Psoas muscle (tissue), 8 donors: ENCODE measurements at places on chromosomes 12 and 14. TPM values are rescaled to one million over a fixed set of nuclear protein-coding genes. Genes with fewer than 3 reads are reported as not detected.
A peak's percentile ranks its signal among the peaks of the same experiment; 100 is the strongest.

Gene RDH11
- total RNA-seq = 8.5 TPM

Gene CMTM5
- not detected for total RNA-seq

Gene NTS
- not detected for total RNA-seq

Gene FAM90A1
- not detected for total RNA-seq

Gene CELA1
- not detected for total RNA-seq

Gene ZNF140
- total RNA-seq = 9.8 TPM

DNA sequence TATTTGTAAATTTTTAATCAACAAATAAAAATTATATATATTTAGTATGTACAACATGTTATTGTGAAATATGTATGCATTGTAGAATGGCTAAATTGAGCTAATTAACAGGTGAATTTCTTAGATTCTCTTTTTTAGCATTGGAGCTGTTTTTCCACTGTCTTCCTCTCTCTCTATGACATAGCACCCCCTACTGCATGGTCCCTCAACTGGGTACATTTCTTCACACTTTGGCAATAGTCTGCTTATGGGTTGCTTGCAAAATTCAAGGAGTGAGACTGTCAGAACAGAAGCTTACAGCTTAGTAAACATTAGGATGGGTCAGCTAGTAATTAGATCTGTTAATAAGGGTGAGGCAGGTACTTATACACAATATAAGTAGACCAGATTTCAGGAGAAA, 658.5 kb upstream of the MGAT4C start:
- DNase-seq = no peak
- H3K27me3 ChIP-seq = no peaks in the 10 kb centered on the region
- H3K4me1 ChIP-seq = no peaks in the 10 kb centered on the region
- no peak overlapping the region for H3K27ac ChIP-seq

DNA sequence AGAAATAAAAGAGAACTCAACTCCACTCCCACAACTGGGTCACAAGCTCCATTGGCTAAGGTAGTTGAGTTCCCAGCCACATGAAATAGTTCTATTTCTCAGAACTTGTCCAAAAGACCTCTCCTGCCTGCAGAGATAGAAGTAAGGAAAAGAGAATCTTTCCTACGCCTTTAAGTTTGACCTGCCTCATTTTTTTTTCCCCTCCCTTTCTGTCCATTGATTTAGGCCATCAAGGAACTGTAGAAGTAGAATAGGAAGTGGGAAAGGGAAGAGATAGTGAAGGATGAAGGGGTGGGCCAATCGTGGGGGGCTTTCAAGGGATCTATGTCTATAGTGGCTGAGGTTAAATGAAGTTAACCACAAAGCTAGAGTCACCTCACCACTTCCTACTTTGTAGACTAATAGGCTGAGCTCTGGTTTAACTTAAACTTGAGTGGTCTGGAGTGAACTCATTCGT, 13.9 kb upstream of the NUDT4 start:
- no peak overlapping the region for H3K4me3 ChIP-seq
- no peak for DNase-seq
- no peaks in the 10 kb centered on the region for H3K27me3 ChIP-seq
- no peaks in the 10 kb centered on the region for H3K36me3 ChIP-seq
- peaks cover 51% of the 10 kb centered on the region for H3K4me1 ChIP-seq

GRCh38 chr12:47321436-47321835, 241.7 kb upstream of the AMIGO2 start:
- H3K4me1 ChIP-seq = peaks cover 8% of the 10 kb centered on the region
- H3K27ac ChIP-seq = no peak overlapping the region
- no peaks in the 10 kb centered on the region for H3K36me3 ChIP-seq
- no peak overlapping the region for H3K4me3 ChIP-seq
- H3K27me3 ChIP-seq = no peaks in the 10 kb centered on the region

- DNase-seq = no peak
- no peaks in the 10 kb centered on the region for H3K4me1 ChIP-seq
- no peak overlapping the region for H3K27ac ChIP-seq
- no peaks in the 10 kb centered on the region for H3K27me3 ChIP-seq
Observed at GRCh38 chr12:27915021-27915420, 57.5 kb downstream of the PTHLH start.

DNA sequence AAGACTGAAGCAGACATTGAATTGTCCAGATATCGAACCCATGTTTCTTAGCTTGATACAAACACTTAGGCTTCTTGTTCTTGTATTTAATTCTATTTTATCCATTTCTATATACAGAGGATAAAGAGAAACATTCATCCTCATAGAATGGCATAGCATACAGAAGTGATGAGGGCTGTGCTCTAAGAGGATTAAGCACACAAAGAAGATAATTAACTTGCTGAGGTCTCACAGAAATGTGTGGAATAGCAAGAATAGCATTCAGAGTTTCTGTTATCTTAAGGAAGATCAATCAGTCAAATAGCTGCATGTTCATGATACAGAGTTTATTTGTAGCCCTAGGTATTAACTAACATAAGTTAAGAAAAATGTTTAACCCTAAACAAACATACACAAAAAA, 27.3 kb upstream of the STRAP start:
- H3K36me3 ChIP-seq = no peaks in the 10 kb centered on the region
- no peaks in the 10 kb centered on the region for H3K27me3 ChIP-seq
- H3K4me3 ChIP-seq = no peak overlapping the region
- H3K4me1 ChIP-seq = peaks cover 7% of the 10 kb centered on the region
- no peak overlapping the region for H3K27ac ChIP-seq

DNA sequence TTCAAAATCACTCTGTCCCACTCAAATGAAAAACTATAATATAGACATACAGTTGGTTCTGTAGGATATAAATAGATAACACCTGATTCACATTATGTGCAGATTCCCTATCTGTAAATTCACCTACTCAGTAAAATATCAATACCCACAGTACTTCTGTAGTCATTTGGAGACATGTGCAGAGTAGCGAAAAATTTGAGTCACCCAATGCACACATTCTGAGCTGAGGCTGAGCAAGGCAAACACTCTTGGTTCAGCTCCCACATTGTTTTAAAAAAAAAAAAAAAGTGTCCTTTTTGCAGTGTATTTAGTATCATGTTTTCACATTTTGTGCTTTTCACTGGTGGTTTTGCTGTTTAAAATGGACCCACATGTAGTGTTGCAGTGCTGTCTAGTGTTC, 27.3 kb upstream of the BBS10 start:
- no peaks in the 10 kb centered on the region for H3K4me1 ChIP-seq
- no peak overlapping the region for H3K27ac ChIP-seq
- H3K4me3 ChIP-seq = no peak overlapping the region
- peaks cover 99% of the 10 kb centered on the region for H3K36me3 ChIP-seq

DNA sequence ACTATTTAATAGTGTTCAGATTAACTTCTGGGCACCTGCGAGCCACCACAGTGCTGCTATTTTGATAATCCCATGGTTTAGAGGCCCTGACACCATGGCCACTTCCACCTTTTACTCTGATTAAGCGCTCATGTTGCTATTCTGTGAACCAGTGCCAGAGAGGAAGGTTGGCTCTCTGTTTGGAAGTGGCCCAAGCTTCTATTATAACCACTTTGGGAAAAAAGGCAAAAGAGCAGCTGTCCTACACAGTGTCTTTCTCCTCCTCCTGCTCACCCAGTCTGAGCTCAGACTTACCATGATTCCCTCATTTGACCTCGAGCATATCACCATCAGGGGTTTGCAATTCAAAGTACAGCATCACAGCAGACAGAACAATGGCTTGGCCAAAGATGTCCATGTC, 23.3 kb downstream of the DYRK2 start:
- no peaks in the 10 kb centered on the region for H3K27me3 ChIP-seq
- H3K4me1 ChIP-seq = peaks cover 18% of the 10 kb centered on the region

DNA sequence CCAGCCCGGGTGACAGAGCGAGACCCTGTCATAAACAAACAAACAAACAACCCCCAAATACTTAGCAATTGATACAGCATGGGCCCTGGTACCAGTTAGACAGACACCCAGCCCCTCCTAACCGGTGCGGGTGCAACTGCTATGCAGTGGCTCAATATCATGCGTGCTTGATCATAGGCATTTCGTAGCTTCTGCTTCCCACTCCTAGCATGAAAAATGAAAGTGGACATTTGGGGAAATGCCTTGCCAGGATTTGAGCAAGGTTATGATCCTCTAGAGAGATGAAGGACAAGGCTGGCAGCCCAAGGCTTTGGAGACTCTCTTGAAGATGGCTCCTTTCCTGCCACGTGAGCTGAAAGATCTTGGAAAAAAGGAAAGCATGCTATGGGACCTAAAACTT, 13.7 kb downstream of the FGF6 start:
- no peaks in the 10 kb centered on the region for H3K36me3 ChIP-seq
- no peak overlapping the region for H3K27ac ChIP-seq
- no peak for DNase-seq

DNA sequence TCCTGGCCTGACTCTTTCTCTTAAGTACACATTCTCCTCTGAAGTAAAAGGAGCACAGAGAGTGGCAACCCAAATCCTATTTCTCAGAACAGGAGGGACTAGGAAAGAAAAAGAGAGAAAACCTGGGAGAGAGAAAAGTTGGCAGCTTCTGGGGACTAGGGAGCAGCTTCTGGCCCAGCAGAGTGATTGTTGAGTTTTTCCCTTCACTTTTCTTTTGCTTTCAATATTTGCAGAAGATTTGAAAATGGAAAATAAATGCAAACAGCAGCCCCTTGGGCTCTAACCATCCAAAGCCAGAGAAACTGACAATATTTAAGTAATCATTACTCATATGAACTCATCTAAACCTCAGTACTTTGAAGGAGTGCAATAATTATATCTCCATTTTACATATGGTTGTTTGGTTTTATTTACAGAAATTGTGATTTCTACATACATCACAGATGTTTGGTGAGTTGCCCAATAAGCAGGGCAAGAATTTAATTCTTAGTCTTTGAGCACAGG, 28.8 kb upstream of the IGF1 start:
- no peak overlapping the region for H3K4me3 ChIP-seq
- H3K4me1 ChIP-seq = no peaks in the 10 kb centered on the region
- H3K27me3 ChIP-seq = no peaks in the 10 kb centered on the region
- no peak for DNase-seq
- H3K36me3 ChIP-seq = no peaks in the 10 kb centered on the region

DNA sequence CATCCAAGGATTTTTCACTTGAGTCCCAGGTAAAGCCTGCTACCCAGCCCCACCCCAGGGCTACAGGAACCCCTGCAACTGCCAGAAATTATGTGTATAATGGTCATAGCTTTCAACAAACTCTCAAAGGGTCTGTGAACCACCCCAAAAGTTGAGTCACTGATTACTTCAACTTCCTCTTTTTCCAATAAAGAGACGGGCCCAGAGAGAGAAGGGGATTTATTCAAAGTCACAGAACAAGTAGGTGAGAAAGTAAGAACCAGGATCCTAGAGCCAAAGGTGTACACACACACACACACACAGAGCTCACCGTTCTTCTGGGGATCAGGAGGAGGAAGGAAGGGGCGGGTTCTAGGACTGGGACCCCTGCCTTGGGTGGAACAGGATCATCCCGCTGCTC, 4.8 kb upstream of the ITPK1 start:
- H3K27ac ChIP-seq = no peak overlapping the region
- no peaks in the 10 kb centered on the region for H3K36me3 ChIP-seq
- H3K4me3 ChIP-seq = no peak overlapping the region
- no peaks in the 10 kb centered on the region for H3K27me3 ChIP-seq
- H3K4me1 ChIP-seq = no peaks in the 10 kb centered on the region

GRCh38 chr14:51704545-51704944, 52.8 kb downstream of the FRMD6 start:
- DNase-seq = no peak
- H3K36me3 ChIP-seq = peaks cover 12% of the 10 kb centered on the region
- no peaks in the 10 kb centered on the region for H3K4me1 ChIP-seq

DNA sequence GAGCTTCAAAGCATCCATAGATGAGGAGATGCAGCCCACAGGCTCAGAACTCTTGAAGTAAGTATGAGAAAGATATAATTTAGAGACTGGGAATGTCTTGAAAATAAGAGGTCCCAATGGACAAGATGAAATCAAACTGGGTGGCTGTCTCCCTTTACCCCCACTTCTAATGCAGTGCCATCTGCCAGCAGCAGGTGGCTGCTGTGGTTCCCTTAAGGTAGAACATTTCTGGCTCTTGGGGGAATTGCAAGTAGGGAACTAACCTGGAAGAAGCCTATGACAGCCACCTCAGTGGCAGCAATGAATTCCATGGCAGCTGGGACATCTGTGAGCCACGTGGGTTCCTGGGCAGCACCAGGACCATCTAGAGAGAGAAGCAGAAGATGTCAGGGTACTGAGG, 648 bp downstream of the ERP27 start:
- no peak overlapping the region for H3K4me3 ChIP-seq
- H3K27me3 ChIP-seq = no peaks in the 10 kb centered on the region

GRCh38 chr12:94289461-94290312, 141.3 kb downstream of the PLXNC1 start:
- H3K4me1 ChIP-seq = peaks cover 9% of the 10 kb centered on the region
- no peaks in the 10 kb centered on the region for H3K36me3 ChIP-seq
- H3K27ac ChIP-seq = peak overlapping the region; percentile 43

- no peaks in the 10 kb centered on the region for H3K36me3 ChIP-seq
- peaks cover 1% of the 10 kb centered on the region for H3K27me3 ChIP-seq
- no peak for DNase-seq
- H3K4me3 ChIP-seq = no peak overlapping the region
- H3K27ac ChIP-seq = no peak overlapping the region
Observed at GRCh38 chr12:6770600-6770999, 1.7 kb upstream of the LAG3 start.

- no peak overlapping the region for H3K4me3 ChIP-seq
- H3K27ac ChIP-seq = no peak overlapping the region
- no peaks in the 10 kb centered on the region for H3K27me3 ChIP-seq
- DNase-seq = no peak
- no peaks in the 10 kb centered on the region for H3K36me3 ChIP-seq
Observed at GRCh38 chr14:87203346-87203745, 789.6 kb downstream of the GALC start.

- peaks cover 4% of the 10 kb centered on the region for H3K4me1 ChIP-seq
- H3K4me3 ChIP-seq = no peak overlapping the region
- H3K36me3 ChIP-seq = peaks cover 28% of the 10 kb centered on the region
- no peak for DNase-seq
- no peaks in the 10 kb centered on the region for H3K27me3 ChIP-seq
- H3K27ac ChIP-seq = no peak overlapping the region
Observed at GRCh38 chr12:50785406-50786001, 21.6 kb downstream of the ATF1 start.

DNA sequence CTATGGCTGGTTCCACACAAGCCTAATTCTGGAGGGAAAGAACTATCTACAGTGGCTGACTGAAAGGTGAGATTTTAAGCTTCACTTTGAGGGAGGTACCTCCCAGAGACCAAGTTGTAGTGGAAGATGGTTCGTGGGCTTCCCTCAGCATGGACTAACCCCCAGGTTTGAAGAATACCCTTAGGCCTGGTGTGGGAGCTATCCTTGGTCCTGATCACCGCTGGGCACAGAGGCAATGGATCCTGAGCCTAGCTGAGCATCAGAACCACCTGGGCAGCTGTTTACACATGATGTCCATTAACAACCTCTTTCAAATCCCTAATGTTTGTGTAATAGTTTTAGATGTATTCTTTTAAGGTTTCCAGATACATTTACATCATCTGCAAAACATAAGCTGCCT, 10.3 kb downstream of the DAO start:
- H3K27me3 ChIP-seq = no peaks in the 10 kb centered on the region
- no peak overlapping the region for H3K4me3 ChIP-seq
- no peak overlapping the region for H3K27ac ChIP-seq
- DNase-seq = no peak
- no peaks in the 10 kb centered on the region for H3K4me1 ChIP-seq

GRCh38 chr14:35355981-35356841, 48.3 kb downstream of the NFKBIA start:
- no peaks in the 10 kb centered on the region for H3K27me3 ChIP-seq
- H3K4me1 ChIP-seq = no peaks in the 10 kb centered on the region
- H3K36me3 ChIP-seq = no peaks in the 10 kb centered on the region
- H3K4me3 ChIP-seq = no peak overlapping the region
- no peak for DNase-seq
